AG09319 (cell line): ENCODE measurements at places on chromosomes 12 and 14.
A peak's percentile ranks its signal among the peaks of the same experiment; 100 is the strongest.

DNA sequence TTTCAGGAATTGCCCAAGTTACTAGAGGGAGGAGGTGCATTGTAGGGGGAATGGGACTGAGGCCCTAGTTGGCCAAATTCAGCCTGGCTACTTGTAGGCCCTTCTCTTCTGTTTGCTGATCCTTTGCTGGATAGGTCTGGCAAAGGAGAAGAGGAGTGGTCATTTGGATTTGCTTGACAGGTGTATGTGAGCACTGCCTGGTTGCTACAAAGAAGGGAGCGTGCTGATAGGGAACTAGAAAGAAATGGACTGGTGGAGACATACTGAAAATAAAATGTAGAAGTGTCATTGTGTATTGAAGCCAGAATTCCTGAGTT lies 3.6 kb downstream of the PSMA6 start:
- no peak for DNase-seq

DNA sequence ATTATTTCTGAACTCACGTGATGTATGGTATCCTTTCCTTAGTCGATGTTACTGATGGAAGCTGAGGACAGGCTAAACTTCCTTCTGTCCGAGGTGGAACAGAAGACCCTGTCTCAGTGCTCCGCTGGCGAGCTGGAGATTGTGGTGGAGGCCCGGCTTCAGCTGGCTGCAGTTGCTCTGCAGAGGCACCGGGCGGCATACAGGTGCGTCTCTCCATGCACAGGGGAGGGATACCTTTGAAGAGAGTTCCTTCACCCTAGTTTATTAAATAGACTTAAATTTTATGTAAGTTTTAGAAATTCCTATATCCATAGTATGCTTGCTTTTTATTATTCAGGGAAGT lies 186.7 kb upstream of the NEDD1 start:
- DNase-seq, result no peak

DNA sequence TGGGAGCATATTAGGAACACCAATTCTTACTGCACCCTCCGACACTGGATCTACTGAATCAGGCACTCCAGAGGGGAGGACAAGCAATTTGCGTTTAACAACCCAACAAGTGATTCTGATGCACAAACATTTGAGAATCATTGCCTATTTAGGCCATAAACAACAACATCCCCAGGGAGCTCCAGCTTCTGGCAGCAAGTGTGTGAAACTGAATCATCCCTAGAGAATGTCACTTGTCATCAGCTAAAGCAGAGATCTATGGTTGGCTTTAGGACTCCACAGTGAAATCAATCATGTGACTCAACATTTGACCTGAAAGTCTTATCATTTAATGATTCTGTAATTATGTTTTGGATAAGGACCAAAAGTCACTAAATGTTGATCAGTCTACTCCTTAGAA lies 505.0 kb upstream of the FLRT2 start:
- DNase-seq, result no peak

- no peak for DNase-seq
Measured at GRCh38 chr14:49961270-49962222, 68.7 kb downstream of the ARF6 start.

DNA sequence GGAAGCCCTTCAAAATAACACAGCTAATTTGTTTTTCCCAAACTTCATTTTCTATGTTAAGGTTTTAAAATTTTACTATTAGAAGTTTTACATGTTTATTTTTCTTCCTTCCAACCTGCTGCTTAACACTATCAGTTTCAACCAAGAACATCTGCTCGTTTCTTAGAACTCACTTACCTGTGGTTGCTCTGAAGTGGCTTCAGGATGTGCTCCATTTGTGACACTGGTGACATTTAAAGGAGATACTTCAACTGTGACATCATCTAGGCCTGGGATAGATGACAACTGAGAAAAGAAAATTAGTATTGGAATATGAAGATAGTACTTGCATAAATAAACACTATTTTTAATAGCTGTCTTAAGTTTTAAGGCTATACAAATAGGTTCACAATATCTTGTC lies 17.9 kb downstream of the WASHC3 start:
- DNase-seq, result no peak

DNA sequence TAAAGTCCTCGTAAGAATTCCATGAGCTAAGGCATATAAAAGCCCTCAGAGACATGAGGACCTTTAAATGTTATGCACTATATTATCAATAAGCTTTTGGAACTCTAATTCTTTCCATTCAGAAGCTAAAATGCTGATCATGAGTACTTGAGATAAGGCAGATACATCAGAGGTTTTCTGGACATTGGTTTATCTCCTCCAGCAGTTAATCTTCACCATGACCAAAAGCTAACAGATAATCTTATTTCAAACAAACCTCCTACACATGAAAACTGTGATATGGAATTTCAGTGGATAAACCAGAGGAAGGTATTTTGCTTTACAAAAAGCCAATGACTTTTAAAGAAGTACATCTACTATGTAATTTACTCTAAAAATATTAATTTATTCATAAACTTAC lies 97.9 kb upstream of the BBS10 start:
- no peak for DNase-seq

DNA sequence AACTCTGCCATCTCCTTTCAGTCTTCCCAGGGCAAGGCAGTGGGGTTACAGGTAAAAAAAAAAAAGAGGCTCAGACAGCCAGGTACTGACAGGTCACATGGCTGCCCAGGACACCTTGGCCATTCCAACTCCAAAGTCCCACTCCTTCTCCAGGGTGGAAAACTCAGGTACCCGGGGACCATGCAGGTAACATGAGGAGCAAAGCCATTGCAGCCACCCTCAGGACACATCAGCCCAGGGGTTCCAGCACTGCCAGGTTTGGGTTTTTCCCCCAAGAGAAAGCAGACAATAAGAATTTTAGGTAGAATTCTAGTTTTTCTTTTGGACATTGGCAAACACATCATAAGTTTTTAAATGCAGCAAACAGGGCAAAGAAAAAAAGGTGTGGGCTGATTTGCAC lies 15.3 kb downstream of the FAM222A start:
- no peak for DNase-seq

DNA sequence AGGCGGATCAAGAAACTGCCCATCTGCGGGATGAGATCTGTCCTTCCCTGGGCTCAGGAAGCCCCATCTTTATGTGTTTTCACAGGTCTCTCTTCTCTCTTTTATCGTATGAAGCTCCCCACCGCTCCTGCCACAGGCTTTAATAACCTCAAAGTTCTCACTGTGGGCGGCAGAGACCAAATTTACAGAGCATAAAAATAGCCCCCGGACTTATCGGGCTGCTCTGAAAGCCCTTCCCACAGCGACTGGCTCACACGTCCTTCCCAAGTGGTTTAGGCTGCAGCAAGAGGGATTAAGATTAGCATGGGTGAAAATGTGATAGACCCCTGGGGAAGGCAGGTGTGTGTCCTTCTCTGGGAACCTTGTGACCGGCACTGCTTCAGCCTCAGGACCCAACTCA lies 47.8 kb downstream of the TESC start:
- DNase-seq, result no peak

DNA sequence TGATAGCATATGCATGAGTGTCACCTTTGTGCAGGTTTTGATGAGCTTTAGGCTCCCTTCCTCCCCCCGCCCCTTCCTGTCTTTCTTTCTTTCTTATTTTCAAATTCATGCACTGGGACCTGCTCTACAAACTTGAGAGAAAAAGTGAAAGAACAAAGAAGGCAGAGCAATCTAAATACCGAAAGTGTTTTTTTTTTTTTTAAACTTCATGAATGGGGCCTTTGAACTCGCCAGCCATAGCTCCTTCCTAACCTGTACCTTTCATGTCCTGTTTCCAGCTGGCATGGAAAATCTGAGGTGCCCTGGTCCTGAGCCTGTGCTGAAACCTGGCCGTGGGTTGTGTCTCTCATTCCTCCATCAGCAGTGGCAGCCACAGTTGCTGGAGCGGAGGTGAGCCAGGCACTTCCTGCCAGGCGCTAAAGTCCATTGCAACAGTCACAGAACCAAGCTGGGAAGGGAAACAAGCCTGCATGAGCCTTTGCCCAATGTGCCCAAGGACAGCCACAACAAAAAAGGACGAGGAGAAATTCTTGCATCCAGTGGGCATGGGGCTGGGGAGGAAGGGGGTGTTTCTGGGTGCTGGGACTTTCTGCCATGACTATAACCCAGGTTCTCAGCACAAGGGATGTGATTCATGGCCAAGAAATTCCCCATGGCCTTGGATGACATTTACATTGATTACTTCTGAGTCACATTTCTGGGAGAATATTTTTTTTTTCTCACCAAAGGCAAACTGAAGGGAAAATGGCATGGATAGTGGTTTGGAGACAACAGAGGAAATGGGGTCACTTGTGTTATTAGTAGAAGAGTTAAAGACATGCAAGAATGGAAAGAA lies 102.7 kb downstream of the TMEM30B start:
- DNase-seq, result peak; percentile 86

DNA sequence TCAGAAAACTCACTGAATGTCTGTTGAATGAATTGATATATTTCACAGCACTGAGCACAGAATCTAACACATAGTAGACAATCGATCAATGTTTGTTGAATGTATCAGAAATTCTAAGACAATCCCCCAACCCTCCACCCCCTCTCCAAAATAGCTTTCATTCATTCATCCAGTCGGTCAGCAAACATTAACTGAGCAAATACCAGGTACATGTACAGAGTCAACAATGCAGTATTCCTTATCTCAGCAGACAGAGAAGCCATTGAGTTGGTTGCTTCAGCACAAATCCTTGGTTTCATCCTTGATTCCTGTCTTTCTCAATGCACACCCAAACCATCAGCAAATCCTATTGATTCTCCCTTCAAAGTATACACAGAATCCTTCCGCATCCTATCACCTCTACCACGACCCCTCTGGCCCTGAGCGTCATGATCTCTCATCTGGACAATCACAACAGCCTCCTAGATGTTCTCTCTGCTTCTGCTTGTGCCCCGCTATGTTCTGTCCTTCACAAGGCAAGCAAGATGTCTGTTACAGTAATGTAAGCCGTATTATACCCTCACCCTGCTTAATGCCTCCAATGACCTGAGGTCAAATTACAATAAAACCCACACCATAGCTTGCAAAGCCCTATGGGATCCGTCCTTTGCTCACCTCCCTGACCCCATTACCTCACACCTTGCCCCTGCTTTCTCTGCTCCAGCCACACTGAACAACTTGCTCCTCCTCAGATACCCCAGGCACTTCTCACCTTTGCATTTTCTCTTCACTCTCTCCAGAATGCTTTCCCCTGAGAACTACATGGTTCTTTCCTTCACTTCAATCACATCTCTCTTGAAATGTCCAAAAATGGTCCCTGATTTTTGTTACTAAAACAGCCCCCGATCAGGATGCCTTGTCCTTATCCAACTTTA lies 738.1 kb upstream of the TBX3 start:
- no peak for DNase-seq

- no peak for DNase-seq
Measured at GRCh38 chr12:639988-640387, 23.3 kb downstream of the NINJ2 start.

- no peak for DNase-seq
Measured at GRCh38 chr14:60197629-60198303, 32.6 kb upstream of the DHRS7 start.

- no peak for DNase-seq
Measured at GRCh38 chr14:30440961-30441360, 118.0 kb upstream of the G2E3 start.

DNA sequence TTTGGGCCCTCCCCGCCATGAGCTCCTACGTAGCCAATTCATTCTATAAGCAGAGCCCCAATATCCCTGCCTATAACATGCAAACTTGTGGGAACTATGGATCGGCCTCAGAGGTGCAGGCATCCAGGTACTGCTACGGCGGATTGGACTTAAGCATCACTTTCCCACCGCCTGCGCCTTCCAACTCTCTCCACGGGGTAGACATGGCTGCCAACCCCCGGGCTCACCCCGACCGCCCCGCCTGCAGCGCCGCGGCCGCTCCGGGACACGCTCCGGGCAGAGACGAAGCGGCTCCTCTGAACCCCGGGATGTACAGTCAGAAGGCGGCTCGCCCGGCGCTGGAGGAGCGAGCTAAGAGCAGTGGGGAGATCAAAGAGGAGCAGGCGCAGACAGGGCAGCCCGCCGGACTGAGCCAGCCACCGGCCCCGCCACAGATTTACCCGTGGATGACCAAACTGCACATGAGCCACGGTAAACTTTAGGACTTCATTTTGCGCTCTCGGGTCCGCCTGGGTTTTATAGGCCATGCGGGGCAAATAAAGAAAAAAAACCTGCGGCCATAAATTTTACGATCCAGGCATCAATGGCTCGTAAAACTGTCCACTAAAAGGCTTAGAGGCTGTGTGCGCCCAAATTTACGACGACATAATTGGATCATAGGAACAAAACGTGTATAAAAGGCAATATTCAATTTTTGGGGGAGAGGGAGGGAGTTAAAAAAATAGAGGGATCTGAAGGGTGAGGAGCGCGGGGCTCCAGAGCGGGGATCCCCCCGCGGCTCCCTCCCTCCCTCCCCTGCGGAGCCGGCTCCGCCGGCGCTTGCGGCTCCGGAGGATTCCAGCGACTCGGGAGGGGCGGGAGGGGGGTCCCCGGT lies 493 bp downstream of the HOXC5 start:
- no peak for DNase-seq

GRCh38 chr14:21032326-21033132 lies 2.1 kb downstream of the RNASE13 start:
- no peak for DNase-seq

GRCh38 chr12:89243771-89244170 lies 108.5 kb downstream of the DUSP6 start:
- DNase-seq, result no peak

- DNase-seq, result no peak
Measured at GRCh38 chr12:91422127-91422526, 239.5 kb upstream of the DCN start.

GRCh38 chr12:126952096-126953007 lies 1314.6 kb upstream of the TMEM132C start:
- DNase-seq, result no peak

DNA sequence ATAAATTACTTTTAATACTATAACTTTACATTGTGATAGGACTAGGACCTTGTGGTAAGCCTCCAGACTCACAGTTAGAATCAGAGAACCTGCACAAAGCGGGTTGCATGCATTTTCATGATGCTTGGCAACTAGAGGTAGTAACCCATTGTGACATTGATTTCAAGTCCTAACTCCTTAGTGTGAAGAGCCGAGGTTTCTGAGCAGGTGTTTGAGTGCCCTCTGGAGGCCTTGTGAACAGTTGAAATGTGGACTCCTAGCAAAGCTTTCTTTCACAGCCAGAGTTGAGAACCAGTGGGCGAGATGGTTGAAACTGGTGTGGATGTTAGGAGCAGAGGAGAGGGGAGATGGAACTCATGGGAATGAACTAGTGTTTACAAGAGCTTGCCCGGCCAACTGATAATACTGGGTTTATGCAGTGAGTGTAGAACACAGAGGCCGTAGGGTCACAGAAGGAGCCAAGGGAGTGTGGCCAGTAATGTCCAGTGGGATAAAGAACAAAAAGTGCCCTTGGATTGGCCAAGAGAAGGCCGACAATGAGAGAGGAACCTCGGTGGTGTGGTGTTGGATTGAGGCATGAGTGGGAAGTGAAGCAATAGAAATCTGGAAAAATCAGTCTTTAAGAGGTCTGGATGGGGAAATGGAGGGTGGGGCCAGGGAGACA lies 10.9 kb downstream of the ZNF664 start:
- no peak for DNase-seq

- DNase-seq, result no peak
Measured at GRCh38 chr12:120762086-120762485, 36.5 kb downstream of the ACADS start.
